ENCODE measurements at places on chromosomes 12 and 14.

- no peak for DNase-seq
Observed at GRCh38 chr12:11716794-11717518, 67.5 kb downstream of the ETV6 start.

GRCh38 chr12:95169368-95169767 is 47.9 kb downstream of the FGD6 start:
- no peak for DNase-seq

- DNase-seq: no peak
Observed at GRCh38 chr14:95370076-95370475, 50.4 kb upstream of the CLMN start.

- DNase-seq: no peak
Observed at GRCh38 chr12:12108441-12109058, 37.8 kb downstream of the BCL2L14 start.

DNA sequence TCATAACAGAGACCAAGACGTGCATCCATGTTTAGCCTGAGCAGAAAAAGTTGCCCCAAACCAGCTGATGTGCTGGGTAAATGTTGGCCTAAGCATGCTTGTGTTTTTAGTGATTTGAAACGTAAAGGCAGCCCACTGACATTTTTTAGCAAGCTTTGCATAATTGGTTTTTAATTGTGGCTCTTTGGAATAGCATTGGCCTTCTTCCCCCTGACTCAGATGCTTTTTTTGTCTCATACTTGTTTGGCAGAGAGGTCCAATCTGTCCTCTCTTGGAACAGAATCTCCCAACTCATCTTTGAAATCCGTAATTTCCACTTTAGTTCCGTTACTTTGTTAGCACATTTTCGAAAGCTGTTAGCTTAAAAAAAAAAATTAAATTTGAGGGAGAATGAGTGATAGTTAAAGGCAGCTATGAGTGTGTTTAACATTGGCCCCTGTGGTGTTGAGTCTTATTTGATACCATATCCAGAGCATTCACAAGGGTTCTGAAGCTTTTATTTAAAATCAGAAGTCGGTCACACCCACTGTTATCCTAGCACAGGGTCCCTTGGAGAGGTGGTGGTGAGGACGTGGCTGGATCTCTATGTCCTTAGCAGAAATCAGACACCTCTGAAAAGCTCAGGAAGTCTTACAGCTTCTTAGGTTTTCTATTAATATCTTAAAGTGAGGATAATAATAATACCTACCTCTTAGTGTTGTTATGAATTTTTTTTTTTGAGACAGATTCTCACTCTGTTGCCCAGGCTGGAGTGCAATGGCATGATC is 15.6 kb downstream of the JDP2 start:
- no peak for DNase-seq

DNA sequence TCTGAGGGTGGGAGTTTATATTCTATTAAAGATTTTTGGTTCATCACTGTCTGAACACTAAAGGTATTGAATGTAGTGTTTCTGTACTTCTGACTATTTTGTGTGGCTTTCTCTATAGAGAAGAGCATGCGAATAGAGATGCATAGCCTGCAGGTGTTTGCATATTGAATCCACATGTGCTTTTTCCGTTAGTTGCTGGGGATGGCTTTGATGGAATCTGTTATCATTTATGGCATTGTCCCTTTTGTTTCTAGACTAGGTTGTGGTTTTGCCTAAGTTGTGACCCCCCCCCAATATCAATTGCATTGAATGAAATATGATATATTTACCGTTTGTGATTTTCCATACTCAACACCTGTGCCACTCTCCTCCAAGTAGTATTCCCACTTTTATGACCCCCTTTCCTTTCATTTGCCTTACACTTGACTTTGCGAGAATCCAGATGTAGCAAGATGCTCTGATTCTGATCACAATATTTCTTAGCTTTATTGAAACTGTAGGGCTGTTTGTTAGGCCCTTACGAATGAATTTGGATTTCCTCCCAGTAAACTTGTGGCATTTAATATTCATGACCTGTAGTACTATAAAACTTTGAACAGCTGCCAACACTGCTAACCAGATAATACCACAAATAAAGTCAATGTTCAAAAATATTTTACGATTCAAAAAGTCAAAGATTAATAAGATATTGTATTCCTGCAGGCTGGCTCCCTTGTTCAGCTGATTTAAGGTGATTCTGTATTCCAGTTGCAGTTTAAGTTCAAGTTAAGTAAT is 176.4 kb downstream of the TMTC2 start:
- DNase-seq: no peak

DNA sequence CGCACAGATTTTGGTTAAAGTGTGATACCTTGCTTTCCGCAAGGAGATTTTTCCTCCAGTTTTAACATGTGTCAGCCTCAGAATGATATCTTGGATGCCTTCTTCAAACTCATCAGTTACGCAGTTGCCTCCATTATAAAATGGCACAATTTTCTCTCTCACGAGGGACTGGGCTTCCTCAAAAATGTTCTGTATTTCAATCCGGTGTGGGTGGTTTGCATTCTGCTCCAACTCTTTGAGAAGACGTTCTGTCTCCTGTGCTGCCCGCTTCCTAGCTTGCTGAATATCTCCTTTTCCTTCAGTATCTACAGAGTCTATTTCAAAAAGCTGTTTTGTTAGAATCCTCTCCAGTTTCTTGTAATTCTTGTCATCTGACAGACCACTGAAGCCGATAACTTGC is 1.8 kb downstream of the BAG5 start:
- no peak for DNase-seq

GRCh38 chr12:118102609-118103008 is 1.2 kb downstream of the VSIG10 start:
- no peak for DNase-seq

DNA sequence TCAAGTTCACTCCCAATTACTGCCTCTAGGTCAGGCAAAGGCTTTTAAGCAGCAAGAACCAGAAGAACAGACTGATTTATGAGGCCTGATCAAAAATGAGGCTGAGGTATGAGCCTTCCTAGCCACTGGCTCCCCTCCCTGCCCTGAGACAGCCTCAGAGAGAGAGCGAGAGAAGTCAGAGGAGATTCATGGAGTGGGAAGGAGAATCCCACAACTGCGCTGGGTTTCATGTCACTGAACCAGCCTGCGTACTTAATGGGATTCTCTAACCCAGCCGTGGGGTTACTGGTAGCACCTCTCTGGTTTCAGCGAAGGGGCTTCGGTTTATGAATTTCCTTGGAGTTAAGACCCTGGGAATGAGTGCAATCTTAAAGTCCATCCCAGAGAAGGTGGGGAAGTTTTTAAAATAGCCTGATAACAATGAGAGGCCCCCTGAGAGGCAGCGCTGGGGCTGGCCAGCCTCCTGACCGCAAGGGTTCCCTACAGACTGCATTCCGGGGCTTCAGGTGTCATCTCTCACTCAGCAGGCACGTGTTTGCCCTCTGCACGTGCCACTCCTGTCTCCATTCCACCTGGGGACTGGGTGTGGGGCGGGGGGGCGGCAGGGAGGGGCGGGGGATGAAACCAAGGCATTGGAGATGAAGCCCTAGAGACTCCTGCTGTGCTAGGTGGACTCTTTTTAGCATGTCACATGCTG is 6.1 kb upstream of the GPRC5A start:
- no peak for DNase-seq

GRCh38 chr12:101782273-101782731 is 43.0 kb upstream of the SYCP3 start:
- DNase-seq: no peak

DNA sequence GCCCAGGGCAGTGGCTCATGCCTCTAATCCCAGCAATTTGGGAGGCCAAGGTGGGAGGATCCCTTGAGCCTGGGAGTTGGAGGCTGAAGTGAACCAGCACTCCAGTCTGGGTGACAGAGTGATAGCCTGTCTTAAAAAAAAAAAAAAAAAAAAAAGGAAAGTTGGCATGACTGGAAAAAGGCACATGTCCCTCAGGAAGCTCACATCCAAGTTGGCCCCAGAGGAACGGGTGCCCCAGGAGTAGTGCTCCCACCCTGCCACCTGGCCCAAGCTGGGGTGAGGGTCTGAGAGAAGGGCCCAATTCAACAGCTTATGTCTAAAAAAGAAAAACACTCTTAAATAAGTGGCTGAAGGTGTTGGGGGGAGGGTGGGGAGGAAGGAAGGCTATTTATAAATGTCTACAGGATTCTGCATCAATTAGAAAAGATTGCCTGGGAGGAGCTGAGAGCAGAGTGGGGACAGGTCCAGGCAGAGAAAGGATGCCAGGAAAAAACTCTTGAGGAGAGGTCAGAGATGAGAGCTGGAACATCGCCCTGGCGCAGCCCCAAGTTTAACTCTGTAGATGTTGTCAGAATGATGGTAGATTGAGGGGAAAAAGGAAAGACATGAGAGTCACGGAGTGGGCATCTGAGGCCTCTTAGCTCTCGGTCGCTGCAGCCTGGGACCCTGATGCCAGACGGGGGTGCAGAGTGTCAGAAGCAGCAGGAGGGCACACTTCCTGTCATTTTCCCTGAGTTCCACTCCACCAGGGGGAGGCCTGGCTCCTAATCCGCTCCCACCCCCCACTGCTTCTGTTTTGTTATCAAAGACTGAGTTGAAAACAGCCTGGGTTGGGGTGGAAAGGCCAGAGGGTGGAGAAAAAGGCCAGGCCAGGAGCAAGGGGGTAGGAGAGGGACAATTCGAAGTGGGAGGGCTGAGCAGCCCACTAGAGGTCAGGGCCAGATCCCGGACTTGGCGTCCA is 7.3 kb downstream of the SPRYD3 start:
- DNase-seq: no peak

GRCh38 chr12:131167334-131167733 is 213.6 kb downstream of the ADGRD1 start:
- no peak for DNase-seq

DNA sequence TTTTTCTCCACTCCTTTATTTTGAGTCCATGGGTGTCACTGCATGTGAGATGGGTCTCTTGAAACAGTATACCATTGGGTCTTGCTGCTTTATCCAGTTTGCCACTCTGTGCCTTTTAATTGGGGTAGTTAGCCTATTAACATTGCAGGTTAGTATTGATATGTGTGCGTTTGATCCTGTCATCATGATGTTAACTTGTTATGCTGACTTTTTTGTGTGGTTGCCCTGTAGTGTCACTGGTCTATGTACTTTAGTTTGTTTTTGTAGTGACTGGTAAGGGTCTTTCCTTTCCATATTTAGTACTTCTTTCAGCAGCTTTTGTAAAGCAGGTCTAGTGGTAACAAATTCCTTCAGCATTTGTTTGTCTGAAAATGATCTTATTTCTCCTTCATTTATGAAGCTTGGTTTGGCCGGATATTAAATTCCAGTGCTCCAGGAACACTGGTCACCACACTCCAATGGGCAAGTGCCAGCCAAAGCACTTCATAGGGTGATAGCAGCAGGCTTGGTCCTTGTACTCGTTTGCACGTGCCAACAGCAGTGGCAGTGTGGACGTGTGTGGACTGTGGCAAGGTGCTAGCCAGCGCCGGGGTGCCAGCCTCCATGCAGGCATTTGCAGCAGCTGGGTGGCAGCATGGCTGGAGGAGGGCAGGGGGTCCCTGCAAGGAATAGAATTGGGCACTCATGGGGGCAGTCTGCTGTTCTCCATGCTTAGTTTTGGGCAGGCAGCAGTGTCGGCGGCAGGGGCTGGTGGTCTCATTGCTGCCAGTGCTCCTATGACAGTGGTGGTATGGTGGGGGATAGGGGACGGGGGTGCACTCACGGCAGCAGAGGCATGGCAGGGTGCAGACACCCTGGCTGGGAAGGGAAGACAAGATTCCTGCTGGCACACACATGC is 53.5 kb downstream of the FRS2 start:
- DNase-seq: no peak
